ENCODE measurements at places on chromosomes 1 and 21.

DNA sequence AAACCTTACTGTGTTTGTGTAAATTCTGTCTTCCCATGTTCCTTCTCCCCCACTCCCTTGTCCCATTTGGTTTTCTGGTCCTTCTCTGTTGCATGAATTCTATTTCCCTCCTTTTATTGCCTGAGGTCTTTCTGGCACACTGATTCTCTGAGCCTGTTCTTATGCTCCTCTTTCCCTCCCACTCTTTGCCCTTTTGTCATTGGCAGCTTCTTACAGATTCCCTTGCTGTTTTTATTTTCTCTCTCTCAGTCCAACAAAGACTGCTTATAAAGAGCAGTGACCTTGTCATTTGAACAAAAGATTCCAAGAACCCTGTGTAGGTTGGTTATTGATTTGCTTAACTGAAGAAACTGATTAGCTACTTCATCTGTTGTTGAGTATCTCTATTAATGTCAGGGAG is 49.7 kb downstream of the GPR52 start:
- no peak for DNase-seq

DNA sequence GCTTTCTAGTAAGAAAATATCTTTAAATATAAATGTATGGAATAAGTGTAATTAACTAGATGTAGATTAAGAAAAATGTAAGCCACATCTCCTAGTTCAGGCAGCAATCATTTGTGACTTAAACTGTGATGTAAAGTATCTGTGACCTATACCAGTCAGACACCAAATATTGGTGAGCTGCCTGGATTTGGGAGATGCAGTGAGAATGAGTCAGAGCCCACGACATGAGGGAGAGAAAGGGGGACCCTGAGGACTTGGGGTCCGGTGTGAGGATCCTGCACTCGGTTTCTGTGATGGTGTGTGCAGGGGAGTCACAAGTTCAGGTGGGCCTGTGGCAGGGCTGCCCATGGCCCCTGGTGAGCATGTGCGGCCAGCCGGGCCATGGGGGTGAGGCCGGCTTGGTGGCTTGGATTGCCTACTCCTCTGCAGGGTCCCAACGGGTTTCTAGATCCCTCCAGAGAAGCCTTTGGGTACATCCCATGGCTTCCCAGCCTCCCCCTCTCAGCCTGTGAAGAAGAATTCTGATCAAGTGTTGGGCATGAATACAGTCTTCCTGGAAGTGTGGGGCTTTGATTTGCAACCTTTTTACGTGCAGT is 19.0 kb upstream of the ABCG1 start:
- no peak for DNase-seq

- no peak for DNase-seq
Observed at GRCh38 chr1:220278991-220279390, 6.7 kb upstream of the RAB3GAP2 start.

GRCh38 chr21:35484851-35485250 is 435.7 kb upstream of the RUNX1 start:
- DNase-seq = no peak

- DNase-seq = no peak
Observed at GRCh38 chr1:179325836-179326235, 32.2 kb downstream of the SOAT1 start.

DNA sequence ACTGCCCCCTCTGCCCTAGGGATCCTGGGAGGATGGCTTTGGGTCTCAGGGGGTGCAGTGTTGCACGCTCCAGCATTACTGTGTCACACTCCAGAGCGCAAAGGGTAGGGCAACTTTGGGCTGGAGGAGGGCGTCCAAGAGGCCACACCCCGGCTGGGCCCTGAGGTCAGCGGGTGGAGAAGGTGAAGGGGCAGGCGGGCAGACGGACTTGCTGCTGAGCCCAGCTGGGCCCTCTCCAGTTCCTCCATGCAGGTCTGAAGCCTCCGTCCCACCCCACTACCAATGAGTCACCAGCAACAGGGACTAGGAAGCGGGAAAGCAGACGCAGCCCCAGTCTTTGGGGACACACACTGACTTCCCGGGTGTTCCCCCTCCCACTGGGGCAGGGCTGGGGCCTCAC is 116.0 kb downstream of the CASZ1 start:
- no peak for DNase-seq

GRCh38 chr1:164644774-164645644 is 86.0 kb downstream of the PBX1 start:
- no peak for DNase-seq

DNA sequence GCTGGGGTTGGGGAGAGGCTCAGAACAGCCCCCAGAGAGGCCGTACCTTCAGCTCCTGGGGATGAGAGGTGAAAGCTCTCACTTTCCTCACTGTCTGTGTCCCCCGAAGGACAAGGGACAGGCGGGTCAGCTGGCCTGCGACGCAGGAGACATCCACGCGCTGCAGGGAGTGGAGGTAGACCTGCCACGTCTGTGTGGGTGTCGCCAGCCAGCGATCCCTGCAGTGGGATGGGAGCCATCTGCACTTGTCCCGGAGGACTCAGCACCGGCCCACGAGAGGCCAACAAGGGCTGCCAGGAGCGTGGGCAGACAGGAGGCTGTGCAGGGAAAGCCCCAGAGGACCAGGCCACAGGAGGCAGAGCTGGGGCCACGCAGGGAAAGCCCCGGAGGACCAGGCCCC is 127.2 kb downstream of the NPHP4 start:
- DNase-seq = no peak
